ENCODE measurements at places on chromosomes 12 and 14.
A peak's percentile ranks its signal among the peaks of the same experiment; 100 is the strongest.

DNA sequence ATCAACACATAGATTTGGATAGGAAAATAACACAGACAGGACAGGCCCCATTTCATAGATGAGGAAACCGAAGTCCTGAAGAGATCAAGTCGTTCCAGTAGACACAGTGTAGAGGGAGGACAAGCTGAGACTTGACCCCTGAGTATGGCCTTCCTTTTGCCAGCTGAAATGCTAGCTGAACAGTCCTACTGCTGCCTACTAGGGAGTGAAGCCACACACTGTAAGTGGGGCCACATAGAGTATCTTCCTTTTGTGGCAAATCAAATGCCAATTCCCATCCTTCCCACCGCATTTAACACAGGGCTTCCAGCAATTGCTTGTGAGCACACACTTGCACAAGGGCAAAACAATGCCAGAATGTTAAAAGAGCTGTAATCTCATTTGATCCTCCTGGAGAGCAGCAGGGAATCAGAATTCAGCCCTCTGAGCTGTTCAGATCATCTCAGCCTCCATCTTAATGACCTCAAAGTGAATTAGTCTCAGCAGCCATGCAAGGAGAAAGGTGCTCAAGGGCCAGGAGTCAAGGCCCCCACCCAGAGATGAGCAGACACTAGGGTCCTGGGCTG is 380.5 kb downstream of the EMP1 start:
- no peak for DNase-seq

GRCh38 chr12:49800421-49801140 is 27.6 kb downstream of the NCKAP5L start:
- no peak for DNase-seq

DNA sequence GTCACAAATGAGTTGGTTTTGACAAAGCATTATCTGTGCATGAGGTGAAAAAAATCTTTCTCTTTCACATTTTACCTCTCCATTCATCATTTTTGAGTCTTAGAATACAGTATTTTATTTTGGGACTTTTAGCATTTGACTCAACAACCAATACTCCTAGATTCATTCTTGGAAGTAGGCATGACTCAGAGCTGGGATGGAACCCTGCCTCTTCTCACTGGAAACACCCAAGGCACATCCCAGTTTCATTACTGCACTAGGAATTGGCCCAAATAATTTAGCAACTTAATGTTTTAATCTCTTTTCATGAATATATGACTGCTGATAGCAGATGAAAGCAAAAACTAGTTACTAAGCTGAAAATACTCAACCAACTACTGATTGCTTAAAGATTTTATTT is 3.3 kb upstream of the PDZRN4 start:
- DNase-seq, result no peak

- no peak for DNase-seq
Observed at GRCh38 chr14:104461676-104462449, 117.7 kb upstream of the C14orf180 start.

DNA sequence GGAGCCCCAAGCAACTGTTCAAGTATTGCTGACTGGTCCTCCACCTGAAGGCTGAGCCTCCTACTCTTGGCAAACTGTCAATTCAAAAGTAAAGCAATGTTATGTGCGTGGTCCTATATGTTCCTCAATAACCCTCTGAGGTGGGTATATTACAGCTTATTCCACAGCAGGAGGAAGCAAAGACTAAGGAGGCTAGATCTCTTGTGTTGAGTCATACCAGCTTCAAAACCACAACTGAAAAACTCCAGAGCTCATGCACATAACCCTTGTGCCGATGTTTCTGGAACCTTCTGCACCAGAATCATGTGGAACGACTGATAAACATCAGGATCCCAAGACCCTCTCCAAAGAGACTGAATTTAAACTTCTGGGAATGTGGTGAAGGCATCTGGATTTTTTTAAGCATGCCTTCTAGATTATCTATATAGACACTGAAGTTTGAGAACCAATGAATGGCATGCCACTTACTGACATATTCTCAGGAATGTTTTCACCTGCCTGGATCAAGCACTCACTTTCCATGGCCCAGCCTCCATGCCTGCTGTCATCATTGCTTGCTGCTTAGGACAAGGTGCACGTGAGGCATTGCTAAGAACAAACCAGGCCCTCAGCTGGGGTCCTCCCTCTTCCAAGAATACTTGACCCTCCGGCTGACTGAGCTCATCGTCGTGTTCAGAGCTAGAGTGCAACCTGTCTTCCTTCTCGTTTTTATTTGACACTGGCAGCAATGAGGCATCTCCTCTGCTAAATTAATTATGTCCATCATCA is 194.7 kb downstream of the BCL11B start:
- no peak for DNase-seq

DNA sequence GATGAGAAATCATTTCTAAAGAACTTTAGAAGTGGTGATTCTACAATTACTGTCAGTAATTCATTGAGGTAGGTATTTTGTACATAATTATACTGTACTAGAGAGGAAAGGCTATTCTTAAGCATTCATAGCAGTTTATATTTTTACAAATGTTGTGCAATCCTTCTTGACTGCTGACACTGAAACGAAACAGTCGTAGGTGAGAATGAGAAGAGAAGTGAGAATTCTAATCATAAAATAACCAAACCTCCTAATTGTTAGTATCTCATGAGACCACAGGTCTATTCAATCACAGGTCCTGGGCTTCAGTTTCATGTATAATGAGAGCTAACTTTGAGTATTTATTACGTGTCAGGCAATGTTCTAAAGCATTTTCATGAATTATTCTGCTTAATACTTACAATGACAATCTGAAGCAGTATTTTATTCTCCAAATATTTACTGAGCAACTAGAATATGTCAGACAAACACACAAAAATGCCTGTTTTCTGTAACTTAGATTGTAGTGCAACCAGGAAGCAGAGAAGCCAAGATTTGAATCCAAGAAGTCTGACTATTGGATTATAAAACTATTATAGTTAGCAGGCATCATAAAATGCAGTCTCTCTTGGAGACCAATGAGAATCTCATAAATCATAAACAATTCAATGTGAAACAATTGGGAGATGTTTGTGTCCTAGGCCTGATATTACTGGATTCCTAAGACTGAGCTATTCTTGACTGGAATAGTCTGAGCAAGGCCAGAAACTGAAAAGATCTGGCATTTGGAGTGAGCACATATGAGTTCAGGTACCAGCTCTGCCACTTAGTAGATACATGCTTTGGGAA is 24.3 kb downstream of the RERG start:
- DNase-seq, result no peak

- DNase-seq, result no peak
Observed at GRCh38 chr12:32761716-32762115, 6.0 kb upstream of the YARS2 start.

- DNase-seq, result no peak
Observed at GRCh38 chr12:108825201-108825950, 32.0 kb downstream of the SSH1 start.

GRCh38 chr14:54301359-54301758 is 95.4 kb upstream of the CDKN3 start:
- no peak for DNase-seq

DNA sequence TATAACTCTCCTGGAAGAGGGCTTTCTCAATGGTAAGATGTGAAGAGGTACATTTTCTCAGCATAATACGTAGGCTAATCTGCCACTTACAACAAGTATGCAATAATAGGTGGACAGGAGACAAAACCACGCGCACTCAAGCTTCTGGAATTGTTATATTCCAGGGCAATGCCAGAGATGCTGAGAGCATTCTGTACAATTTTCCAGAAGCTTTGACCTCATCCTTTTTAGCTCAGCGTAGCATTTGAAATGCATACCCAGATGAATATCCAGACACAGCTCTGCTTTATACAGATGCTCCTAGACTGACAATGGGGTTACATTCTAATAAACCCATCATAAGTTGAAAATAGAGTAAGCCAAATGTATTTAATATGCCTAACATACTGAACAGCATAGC is 1492.4 kb upstream of the FLRT2 start:
- DNase-seq, result no peak

DNA sequence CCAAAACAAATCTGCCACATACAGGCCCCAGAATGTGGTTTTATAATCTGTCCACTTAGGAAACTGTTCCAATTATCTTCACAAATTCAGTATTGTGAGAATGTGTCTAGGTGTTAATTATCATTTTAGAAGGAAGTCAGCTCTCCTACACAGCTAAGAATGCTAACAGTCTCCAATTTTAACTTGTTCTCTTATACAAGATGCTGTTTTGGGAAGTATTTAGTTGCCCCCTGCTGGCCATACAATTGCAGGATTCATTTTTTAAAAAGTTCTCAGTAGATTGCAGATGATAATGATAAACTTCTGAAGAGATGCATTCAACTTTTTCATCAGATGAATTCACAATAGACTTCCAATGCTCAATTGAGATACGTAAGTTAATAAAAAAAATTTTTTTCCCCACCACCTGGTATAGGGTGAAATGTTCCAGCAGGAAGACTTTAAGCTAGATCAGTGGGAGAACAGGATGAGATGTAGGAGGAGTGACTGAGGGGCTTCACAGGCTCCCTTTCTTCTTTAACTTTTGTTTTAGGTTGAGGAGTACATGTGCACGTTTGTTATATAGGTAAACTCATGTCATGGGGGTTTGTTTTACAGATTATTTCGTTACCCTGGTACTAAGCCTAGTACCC is 27.3 kb upstream of the OSBPL8 start:
- DNase-seq, result peak; percentile 5

GRCh38 chr12:63808631-63809030 is 28.9 kb downstream of the RXYLT1 start:
- DNase-seq, result no peak

DNA sequence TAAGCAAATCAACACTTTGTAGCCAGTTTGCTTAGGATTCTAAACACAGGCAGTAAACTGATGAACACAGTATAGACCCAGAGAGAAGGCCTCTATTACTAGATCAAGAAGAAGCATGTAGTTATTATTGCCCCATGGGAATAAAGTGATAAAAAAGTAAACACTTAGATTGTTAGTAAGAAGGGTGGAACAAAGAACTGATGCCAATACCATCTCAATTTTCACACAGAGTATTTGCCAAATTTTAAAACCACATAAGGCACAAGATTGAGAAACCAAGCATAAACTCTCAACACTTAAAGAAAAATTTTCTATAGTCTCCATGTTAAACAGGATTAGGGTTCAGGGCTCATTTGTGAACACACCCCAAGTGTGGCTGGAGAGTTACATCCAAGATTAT is 77.0 kb upstream of the SYT1 start:
- DNase-seq, result no peak

GRCh38 chr12:103773109-103773910 is 67.7 kb downstream of the NT5DC3 start:
- no peak for DNase-seq

DNA sequence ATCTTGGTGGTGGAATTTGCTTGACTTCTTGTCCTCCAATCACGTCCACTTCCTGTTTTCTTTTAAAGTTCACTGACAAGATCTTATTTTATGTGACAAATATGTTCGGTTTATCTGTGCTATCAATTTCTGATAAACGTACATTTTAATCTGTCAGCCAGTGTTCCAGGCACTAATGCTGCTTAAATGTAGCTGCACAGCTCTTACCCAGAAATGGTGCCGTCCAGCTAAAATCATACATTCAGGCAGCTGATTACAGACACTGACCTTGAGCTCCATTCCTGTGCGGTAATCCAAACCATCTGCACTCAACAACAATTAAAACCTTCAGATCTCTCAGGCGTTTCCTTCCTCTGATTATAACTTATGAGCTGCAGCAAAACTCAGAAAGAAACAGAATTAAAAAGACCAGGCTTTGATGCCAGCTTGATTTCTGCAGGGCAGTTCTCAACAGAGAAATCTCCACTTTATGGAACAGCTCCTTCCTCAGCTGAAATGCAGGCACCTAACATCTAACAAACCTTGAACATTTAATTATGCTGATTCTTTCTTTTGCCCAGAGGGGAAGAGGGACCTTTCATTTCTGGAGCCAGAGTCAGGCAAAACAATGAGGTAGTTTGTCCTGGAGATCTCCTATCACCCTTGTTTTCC is 26.4 kb upstream of the RASSF3 start:
- DNase-seq, result no peak

DNA sequence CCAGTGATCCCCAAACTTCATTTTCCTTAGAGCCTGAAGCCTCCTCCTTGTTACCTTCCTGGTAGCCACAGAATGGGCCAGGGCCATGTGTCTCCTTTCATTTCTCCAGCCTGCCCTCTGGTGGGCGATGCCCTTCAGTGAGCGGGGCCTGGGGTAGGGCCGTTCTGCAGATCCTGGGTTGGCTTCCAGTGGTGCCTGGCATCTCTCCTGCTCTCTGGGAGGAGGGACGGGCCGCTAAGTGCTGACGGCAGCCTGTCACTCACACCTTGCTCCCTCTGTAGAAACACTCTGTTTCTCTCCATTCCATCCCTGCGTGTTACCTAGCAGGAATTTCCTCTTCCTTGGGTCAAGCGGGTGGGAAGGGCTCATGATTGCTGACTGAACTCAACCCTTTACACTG is 232.1 kb downstream of the CACNA1C start:
- no peak for DNase-seq

DNA sequence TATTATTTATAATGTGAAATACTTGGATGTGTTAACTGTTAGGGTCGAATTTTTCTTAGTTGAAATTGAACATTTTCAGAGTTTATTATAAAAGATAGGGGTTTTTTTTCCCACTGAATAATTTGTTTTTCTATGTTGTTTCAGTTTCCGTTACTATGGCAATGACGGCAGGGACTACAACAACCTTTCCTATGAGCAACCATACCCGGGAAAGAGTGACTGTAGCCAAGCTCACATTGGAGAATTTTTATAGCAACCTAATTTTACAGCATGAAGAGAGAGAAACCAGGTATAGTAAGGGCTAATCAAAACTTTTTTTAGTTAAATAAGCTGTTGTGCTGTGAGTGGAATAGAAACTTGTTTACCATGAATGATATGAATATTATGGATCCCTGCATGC is 35.1 kb upstream of the BMAL2 start:
- DNase-seq, result no peak

DNA sequence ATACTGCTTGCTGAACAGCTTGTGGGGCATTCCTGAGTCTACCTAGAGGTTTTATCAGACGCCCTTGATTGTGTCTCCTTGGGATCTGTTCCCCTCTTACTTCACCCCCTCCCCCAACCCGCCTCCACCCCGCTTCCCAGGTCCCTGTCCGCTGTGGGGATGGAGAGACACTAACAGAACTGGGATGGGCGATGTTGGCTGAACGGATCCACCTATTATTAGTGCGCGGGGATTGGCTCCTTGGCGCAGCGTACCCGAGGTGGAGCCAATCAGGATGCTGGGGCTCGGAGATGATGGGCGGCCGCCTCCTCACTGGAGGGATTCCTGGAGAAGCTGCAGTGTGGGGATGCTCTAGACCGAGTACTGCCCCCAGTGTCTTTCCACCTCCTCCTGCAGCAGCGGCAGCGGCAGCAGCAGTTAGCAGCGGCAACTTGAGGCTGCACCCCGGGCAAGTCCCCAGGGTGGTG is at the start of gene SYT1:
SYT1 (plus strand) TSS at position 372 of the 467 bp plus-strand sequence.
- DNase-seq, result no peak

GRCh38 chr12:38163442-38163801 is 153.2 kb upstream of the ALG10B start:
- no peak for DNase-seq

GRCh38 chr12:125092872-125093680 is 27.8 kb downstream of the AACS start:
- DNase-seq, result no peak
